ENCODE measurements at places on chromosomes 12 and 14.

DNA sequence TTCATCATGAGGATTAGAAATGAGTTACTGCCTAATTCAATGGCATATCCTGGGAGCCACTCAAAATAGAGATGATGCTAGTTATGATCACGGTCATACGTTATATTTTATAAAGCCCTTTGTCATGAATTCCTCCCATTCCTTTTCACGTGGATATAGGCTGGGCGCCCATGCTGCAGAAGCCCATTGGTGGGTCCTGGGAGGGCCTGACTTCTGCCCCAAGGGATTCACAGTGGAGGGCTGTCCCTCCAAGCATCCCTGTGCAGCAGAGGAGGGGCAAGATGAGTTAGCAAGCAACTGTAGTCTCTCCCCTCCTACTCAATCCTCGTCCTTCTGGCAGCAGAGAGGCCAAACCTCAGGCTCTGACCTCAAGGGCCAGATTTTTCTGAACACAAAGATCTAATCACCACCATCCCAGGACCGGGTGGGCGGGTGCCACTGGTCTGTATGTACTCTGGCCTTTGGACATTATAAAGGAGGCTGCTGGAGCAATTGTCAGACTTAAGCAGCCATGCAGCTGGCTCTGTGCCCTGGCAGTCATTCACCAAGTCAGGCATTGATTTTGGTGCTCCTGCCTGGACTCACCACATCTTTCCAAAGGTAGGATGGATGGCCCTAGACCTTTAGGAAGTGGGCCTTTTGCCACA, 8.6 kb downstream of the GLTP start:
- DNase-seq, result peak; percentile 43

GRCh38 chr12:90575995-90576394, 379.0 kb downstream of the CCER1 start:
- no peak for DNase-seq

- DNase-seq, result peak; percentile 45
These were observed 47.3 kb upstream of the TMED10 start for GRCh38 chr14:75223664-75224154.

GRCh38 chr12:110776410-110776809, 33.7 kb upstream of the PPP1CC start:
- no peak for DNase-seq

- DNase-seq, result no peak
These were observed 47.1 kb upstream of the CDKN3 start for GRCh38 chr14:54349713-54350112.

- DNase-seq, result peak; percentile 71
These were observed 739.9 kb downstream of the SLC16A7 start for GRCh38 chr12:60335745-60336144.

GRCh38 chr12:49208676-49209075, 19.8 kb upstream of the TUBA1A start:
- DNase-seq, result no peak

GRCh38 chr12:96150442-96150841, 43.7 kb upstream of the ELK3 start:
- DNase-seq, result no peak

DNA sequence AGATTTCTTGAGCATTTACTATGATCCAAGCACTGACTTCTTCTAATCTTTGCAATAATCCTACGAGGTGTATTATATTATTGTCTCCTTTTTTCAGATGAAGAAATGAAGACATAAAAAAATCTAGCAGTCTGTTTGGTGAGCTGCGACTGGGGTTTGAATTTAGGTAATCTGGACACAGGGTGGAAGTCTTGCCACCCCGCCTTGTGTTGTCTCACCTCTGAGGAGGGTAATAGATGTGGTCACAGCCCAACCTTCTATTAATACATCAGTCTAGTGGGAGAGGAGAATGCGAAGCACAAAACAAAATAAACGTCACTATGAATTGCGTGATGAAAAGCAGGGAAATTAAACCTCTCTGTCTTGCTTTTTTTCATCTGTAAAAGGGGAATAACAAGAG, 993.9 kb downstream of the VRK1 start:
- no peak for DNase-seq

- DNase-seq, result no peak
These were observed 5.4 kb upstream of the PELI2 start for GRCh38 chr14:56112781-56113180.

DNA sequence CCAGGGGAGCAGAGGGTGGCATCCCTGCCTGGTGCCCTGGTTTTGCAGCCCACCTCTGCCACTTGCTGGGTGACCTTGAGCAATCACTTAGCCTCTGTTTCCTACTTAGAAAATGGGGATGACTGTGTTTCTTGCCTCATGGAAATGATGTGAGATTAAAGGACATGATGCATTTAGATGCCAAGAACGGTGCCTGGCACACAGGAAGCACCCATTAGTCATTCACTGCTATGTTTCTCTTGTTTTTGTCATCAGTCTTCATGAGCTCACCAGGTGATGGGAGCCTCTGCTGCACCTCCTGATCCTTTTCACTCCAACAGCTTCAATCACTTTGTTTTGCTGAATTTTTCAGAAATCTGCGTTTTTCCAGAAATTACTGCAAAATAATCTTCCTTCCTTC, 23.6 kb upstream of the ATF1 start:
- peak; percentile 32 for DNase-seq

GRCh38 chr12:118065380-118065779, 4.4 kb upstream of the WSB2 start:
- no peak for DNase-seq

- DNase-seq, result no peak
These were observed 57.6 kb upstream of the DDX11 start for GRCh38 chr12:31016057-31016456.

- DNase-seq, result no peak
These were observed 197.8 kb downstream of the TTC8 start for GRCh38 chr14:89022274-89022673.

GRCh38 chr14:62645649-62646048, 399.6 kb downstream of the KCNH5 start:
- DNase-seq, result peak; percentile 54

DNA sequence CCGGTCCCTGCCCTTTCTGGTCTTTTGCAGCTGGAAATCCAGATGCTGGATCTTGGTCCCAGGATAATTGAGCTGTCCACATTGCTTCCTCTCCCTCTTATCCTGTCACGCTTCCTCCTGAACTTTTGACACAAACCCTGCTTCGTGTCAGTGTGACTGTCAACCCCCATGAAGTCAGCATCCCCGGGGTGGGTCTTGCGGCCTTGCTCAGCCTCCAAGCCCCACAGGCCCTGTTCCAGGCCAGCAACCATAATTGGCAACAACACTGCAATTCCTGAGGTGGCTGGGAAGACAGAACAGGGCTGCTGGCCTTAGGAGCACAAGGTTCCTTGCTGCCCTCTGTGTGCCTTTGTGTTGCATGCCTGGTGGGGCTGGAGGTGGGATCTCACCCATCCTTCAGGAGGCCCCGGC, 74.9 kb downstream of the NTF3 start:
- no peak for DNase-seq

- DNase-seq, result peak; percentile 50
These were observed 8.1 kb upstream of the RNF34 start for GRCh38 chr12:121391619-121392324.

- DNase-seq, result no peak
These were observed 35.4 kb downstream of the ZDHHC17 start for GRCh38 chr12:76799362-76799761.

GRCh38 chr14:25666877-25667276, 616.9 kb upstream of the STXBP6 start:
- no peak for DNase-seq

Measured in EL (cell line).